ENCODE measurements at places on chromosomes 5 and 9.

DNA sequence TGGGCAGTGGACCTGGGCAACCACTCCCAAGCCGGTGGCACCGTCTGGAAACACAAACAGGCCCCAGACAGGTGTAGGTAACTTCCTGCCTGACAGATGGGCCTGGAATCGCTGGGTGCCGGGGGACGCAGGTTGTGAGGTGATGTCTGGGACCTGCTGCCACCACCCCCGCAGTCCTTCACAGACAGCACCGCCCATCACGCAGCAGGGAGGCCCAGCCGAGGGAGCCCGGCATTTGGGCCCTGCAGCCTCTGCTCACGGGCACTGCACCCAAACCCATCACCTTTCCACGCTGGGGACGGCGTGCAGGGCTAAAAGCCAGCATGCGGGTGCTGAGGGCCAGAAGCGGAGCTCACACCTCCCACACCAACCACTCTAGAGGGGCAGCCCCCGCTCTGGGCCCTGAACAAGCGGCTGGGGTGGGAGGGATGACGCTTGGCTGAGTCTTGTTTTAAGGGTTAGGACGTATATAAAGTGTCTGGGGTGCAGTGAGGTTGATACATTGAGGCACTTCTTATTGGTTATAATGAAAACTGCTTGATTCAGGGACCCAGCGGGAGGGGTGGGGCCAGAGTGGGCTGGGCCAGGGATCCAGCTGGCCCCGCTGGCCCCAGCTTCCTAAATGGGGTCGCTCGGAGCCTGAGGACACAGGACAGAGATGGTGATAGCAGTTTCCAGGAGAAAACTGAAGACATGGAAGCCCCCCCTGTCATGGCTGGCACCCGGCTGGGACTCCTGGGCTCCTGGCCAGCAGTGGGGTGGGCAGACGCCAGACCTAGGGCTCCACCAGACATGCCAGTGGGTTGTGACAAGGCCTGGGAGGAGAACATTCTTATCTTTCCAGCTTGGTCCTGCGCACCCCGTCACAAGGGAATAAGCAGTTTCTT lies 11.3 kb downstream of the MYMK start:
- no peak for DNase-seq

DNA sequence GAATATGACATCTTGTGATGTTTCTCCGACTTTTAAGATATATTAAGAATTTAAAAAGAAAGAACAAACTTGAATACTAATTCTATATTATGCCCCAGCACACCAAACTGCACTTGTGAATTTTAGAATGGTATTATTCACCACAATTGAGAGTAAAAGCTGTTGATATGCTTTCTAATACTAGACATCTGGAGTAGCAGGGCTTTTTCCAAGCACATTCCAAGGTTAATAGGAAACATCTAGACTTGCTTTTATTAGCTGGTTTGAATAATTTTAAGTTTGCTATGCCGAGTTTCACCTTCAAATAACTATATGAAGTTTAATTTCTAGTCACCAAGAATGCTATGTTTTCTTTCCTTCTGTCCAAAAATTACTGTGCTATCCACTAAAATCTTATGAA lies 13.5 kb downstream of the NREP start:
- DNase-seq, result no peak

GRCh38 chr9:99237356-99237755 lies 15.3 kb downstream of the SEC61B start:
- DNase-seq, result no peak

DNA sequence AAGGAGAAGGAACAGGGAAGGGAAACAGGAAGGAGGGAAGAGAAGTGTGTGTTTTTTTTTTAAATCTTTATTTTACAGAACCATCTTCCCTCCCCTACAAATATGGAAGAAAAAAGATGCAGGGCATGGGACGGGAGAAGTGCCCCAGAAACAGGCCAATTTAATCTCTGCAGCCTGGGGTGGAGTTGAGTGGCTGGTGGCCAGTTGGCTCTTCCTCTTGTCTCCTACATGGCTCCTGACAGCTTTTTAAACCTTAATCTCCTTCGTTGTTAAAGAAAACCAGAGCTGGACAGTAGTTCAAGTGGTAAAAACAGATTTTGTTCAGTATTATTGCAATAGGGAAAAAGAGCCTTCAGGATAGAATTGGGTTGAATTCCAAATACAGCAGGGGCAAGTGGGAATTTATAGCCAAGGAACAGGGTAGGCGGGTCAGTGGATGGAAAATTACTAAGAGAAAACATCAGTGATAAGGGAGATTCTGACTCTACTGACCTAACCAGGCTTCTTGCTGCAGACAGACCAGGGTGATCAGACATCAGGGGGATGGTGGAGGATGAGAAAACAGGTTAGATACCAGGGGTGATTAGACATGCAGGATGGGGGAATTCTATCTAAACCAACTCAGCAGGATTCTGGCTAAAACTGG lies 125.1 kb upstream of the CLINT1 start:
- no peak for DNase-seq

GRCh38 chr5:154949781-154950180 lies 8.9 kb downstream of the MRPL22 start:
- DNase-seq, result no peak

GRCh38 chr9:105103776-105104175 lies 140.7 kb upstream of the SLC44A1 start:
- DNase-seq, result no peak

- no peak for DNase-seq
These were observed 797.9 kb downstream of the TLE4 start for GRCh38 chr9:80369641-80370040.

DNA sequence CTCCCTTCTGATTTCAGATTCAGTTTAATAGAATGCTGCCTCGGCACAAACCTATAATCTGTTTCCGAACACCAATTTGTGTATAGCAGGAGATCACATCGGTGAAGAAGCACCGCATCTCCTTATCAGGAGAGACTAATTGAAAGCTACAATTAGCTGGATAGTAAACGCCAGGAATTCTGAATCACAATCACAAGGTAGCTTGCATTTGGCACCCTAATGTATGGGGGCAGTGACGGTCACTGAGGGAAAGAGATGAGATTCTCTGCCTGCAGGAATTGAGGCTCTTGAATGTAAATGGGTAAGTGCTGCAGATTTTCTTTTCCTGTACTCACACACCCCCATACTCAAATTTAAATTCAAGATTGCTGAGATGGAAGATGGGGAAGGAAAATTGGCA lies 373.6 kb upstream of the ZNF608 start:
- no peak for DNase-seq

GRCh38 chr9:89078860-89079259 lies 87.6 kb downstream of the S1PR3 start:
- DNase-seq, result no peak

GRCh38 chr9:30575691-30576090 lies 1808.8 kb upstream of the ACO1 start:
- DNase-seq, result no peak

DNA sequence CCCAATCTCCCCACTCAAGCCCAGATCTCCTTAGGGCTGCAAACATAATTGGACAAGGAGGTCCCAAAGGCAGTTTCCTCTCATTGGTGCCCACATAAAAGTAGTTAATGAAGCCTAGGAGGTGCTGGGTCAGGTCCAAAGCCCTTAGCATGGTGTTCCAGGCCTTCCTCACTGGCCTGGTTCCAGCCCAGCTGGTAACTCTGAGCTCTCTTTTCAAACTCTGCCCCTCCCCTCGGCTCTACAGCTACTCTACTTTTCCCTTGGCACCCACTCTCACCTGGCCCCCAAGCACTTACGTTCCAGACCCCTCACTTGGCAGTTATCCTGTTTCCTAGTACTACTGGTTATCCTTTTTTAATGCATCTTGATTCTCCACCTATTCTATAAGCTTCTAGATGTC lies 9.9 kb downstream of the SEPTIN8 start:
- no peak for DNase-seq

- DNase-seq, result peak; percentile 51
These were observed 644 bp downstream of the BRD3 start for GRCh38 chr9:134066913-134067851.

- DNase-seq, result peak; percentile 4
These were observed 51.8 kb downstream of the ELAVL2 start for GRCh38 chr9:23774266-23774665.

- no peak for DNase-seq
These were observed 76.0 kb upstream of the KLF9 start for GRCh38 chr9:70490478-70490877.

- DNase-seq, result no peak
These were observed 67.9 kb upstream of the ADAMTS2 start for GRCh38 chr5:179413086-179413690.

GRCh38 chr5:172102913-172103626 lies 85.0 kb downstream of the STK10 start:
- peak; percentile 96 for DNase-seq

DNA sequence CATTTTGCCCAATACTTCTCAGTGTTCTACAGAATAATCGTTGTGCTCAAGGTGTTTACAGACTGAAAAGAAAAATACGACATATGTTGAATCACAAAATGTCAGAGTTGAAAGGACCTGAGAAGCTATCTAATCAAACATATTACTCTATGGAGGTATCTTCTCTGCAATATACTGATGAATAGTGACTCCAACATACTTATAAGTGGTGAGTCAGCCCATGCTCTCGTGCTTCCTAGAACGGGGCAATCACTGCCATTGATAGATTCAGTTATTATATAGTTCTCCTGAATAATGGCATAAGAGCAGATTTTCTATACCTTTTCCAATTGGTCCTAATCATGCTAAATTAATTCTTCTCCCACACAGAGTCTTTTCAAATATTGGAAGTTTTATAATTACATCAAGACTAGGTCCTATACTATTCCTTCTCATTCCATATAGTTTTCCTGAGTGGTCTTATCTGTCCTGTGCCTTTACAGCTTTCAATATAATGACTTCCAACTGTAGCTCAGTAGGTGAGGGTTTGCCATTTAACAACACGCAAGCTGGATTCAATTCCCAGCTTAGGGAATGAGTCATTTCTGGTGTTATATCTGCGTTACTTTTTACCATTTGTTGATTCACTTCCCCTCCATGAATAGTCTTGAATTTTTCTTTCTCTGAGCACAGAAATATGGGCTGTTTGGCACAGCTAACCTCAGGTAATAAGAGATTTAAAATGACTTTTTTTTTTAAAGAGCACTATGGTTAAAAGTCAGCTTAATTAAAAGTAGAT lies 81.1 kb downstream of the PLK2 start:
- no peak for DNase-seq

Data from urothelium cell line (cell line).